ENCODE measurements at places on chromosomes 6 and 20.
A peak's percentile ranks its signal among the peaks of the same experiment; 100 is the strongest.

DNA sequence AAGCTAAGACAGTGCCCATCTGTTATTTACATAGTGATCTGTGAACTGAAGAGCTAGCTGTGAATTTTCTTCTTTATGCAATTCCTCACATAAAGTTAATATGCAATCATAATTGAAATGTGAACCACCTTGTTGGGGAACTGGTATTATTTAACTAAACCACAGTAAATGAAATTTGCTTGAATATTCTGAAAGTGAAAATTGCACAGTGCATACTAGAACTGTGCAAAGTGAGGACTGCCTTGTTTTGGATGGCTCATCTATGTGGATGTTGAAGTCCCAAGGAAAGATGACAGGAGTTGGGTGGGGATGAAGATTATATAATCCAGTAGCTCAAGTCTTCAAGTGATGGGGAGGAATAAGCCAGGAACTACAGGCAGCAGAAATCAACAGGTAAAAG is 5.7 kb upstream of the PHF10 start:
- DNase-seq, result no peak

GRCh38 chr6:111702268-111702667 is 96.6 kb upstream of the TRAF3IP2 start:
- DNase-seq, result no peak

DNA sequence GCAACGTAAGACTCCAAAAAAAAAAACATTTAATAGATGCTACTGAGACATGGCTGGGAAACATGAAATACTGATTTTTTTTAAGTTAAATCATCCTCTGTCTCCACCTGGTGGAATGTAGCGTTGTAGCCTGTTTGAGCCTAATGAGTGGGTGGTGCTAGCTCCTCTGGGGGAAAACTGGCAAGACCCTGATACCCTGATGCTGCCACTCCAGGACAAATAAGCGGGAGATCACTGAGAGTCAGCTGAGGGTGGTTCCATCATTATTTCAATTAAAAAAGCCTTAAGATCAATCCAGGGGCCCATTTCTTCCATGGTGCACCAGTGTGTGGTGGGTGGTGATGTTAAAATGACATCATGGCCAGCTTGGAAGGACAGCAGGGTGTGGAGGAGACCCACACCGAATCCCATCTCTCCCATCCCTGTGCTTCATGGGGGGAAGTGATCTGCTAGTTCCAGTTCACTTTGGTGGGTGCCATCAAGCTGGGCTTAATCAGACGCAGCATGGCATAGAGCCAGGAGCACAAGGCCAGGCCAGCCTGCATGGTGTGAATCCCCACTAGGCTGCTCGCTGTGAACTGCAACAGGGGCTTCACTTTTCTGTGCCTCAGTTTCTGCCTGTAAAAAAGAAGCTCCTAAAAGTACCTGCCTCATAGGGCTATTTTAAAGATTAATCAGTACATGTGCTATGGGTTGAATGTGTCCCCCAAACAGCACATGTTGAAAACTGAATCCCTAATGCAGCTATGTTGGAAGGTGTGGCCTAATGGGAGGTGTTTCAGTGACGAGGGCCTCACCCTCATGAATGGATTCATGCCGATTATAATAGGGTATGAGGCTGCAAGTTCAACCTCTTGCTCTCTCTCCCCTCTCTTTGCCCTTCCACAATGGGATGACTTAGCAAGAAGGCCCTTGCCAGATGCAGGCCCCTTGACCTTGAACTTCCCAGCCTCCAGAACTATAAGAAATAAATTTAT is 13.0 kb upstream of the MRPS10 start:
- DNase-seq, result no peak

DNA sequence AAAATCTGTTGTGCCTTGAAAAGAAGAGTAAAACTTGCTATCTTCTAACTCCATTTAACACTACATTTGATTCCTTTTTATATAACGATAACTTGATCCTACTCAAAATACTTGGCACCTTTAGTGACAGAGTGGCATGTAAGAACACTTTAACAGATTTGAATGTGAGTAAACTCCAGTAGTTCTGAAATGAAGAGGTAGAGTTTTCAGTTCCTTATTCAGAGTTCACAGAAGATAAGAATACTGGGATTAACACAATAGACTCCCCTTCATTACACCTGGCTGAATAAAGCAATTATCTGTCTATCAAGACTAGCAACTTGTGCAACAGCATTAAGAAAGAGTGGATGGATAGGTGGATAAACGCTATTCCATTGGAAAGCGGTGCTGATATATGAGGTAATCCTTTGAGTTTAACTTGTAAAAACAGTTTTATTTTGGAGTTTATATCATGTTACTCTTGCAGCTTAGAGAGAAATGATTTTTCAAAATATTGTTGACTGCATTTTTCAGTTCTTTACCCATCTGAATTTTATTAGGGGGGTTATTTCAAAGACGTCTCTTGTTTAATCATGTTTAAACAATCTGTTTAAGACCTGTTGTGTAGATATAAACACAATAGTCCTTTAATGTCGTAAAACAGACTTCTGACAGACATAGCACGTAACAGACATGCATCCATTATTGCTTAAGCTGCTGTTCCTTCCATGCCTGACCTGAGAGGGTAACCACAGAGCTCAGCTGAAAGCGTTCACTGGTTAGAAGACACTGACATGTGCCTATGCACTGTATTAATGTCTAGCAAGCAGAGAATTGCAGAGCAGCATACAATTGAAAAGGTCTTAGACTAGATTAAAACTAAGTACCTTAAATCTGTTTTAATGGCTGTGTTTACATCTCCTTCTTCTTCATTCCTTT is 102.4 kb upstream of the SUPT3H start:
- DNase-seq, result no peak

DNA sequence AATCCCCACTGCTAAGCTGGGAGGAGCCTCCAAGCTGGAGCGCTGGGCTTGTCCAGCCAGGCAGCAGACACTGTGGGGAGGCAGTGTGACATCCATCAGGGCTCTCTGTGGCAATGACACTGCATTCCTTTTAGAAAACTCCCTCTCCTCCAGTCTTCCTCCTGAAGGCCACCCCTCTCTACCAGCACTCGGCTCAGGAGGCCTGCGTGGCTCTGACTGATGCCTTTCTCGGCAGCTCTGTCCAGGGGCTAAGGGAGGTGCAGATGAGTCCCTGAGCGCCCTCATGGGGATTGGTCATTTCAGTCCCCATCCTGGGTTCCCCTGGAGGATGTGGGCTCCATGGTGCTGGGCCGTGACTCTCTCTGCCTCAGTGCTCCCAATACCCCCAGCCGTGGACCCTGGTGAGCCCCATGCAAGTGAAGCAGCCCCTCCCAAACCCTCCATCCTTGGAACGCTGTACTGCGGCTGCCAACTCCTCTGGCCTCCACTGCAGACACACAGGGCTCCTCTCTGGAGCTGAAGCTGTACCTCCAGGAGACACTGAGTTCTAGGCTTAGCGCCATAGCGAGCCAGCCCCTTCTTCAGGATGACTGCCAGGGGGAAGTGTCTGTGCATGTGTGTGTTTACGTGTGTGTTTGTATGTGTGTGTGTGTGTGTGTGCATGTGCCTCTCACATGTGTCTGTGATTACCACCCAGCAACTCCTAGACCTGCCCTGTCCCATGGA is 209.6 kb downstream of the ERMARD start:
- DNase-seq, result no peak

GRCh38 chr6:168393126-168393870 is 47.7 kb upstream of the SMOC2 start:
- no peak for DNase-seq

DNA sequence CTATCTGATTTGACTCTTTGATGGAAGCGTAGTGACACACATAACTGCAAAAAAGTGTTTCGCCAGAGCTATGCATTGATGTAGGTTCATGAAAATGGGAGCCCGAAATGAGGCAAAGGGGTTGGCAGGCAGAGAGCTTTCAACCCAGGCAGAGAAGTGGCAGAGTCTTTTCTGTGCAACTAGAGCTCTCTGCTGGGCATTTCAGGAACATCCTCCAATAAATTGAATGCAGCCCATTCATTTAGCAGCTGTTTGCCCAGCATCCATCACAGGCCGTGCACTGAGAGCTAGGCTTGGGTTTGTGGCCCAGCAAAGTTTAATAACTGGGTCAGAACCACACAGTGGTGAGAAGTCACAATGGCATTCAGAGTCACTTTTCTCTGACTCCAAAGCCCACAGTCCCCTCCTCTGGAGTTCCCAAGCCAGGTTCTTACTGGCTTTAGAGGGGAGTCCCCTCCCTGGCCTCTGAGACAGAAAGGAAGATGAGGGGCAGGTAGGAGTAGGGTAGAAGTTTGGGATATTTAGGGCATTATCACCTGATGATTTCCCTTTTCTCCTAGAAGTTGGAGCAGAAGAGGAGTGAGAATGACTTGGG is 31.8 kb upstream of the ELMO2 start:
- no peak for DNase-seq

- DNase-seq, result no peak
Observed at GRCh38 chr6:157406661-157407060, 25.7 kb downstream of the ZDHHC14 start.

DNA sequence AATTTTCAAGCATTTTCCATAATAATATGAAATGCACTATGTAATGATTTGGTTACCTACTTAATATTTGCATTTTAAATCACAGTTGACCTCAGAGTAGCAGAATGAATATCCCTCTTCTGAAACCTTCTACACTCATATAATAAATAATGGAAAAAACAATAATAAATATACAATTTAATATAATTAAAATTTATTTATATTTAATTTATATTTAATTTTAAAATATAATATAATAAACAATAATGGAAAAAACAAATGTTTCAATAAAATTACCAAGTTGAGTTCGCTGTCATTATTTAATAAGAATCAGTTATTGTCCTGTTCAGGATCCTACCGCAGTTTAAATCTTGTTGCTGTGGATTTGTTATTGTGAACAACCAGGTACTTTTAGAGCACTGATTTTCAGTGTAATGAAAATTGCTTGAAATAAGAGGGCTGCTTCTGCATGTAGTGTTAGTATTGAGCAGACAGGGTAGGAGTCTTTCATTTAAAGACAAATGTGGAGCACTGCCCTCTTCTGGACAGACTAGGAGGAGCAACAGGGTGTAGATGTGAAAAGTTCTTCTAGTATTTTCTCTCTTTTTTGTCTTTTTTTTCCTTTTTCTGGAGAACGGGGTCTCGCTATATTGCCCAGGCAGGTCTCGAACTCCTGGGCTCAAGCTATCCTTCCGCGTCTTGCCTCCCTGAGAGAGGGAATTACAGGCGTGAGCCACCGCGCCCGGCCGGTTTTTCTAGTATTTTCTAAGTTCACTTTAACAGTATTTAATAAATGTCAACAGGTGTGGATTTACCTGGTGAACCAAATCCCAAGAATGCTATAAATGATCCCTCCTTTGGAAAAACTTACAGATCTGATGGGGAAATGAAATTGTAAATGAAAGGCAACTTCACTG is 13.6 kb downstream of the TRAPPC3L start:
- DNase-seq, result peak; percentile 8

GRCh38 chr20:8711501-8711900 is 357.4 kb upstream of the PLCB4 start:
- DNase-seq, result no peak

DNA sequence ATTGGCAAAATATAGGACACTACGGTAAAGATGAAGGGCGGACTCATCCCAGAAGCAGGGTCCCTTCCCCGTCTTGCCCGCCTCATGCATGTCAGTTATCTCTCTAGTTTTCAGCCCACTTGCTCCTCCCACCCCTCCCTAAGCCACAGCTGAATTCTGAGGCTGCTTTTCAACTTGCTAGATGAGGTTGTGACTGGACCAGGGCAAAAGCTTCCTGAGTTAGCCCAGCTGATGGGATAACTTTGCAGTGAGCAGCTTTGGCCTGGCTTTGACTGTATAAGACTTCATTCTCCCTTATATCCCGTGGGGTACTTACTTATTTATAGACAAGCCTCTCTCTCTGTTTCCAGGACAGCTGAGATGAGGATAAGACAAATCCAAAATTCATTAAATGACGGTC is 23.2 kb downstream of the GHRH start:
- DNase-seq, result no peak

DNA sequence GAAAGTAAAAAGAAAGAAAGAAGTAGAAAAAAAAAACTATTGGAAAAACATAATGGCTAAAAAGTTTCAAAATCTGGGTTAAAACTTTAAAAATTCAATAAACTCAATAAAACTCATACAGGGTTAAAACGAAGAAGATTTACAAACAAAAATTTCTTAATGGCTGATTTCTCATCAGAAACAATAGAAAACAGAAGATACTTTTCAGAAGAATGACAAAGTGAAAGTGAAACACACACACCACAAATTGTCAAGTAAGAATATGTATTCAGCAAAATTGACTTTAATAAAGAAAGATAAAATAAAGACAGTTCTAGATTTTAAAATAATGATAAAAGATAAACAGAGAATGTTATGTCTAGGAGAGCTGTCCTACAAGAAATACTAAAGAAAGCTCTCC is 618.9 kb upstream of the GJE1 start:
- no peak for DNase-seq

- no peak for DNase-seq
Observed at GRCh38 chr20:35641743-35642142, 23.0 kb downstream of the CPNE1 start.

DNA sequence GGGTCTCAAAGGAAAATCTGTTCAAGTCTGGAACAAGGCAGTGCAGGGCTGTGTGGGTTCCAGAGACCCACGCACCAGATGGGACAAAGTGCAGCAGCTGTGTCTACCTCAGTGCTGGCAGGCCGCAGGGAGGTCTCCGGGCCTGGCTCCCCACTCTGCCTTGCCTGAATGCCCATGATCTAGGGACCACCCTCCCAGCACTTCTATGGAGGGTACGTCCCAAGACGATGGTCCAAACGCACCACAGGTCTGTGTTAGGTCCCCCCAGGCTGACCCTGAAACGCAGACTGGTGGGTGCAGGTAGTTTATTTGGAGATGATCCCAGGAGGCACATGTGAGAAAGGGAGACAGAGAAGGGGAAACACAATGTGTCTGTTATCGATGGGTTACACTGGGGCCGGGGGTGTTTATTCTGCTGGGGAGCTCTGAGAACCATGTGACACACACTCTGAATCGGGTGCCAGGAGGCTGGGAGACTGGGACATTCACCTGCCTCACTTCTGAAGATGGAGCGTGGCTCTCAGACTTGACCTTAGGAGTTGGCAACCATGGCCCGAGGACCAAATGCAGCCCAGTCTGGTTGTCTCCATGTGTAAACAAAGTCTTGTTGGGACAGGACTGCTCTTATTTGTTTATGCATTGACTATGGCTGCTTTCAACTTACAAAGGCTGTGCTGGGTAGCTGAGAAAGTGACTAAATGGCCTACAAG is 21.7 kb downstream of the CST9L start:
- DNase-seq, result no peak

GRCh38 chr6:170225852-170226417 is 64.9 kb downstream of the DLL1 start:
- DNase-seq, result no peak

GRCh38 chr6:96466147-96466863 is 55.3 kb upstream of the UFL1 start:
- DNase-seq, result peak; percentile 74

Data from T-helper 1 cell (primary cell).